T-helper 2 cell treated with Interferon-gamma antibody and Interleukin-4, amounts not matched to agents 5 μg/mL and 100 μg/mL, for 36 hours (primary cell): ENCODE measurements at places on chromosomes 6 and 20.
A peak's percentile ranks its signal among the peaks of the same experiment; 100 is the strongest.

GRCh38 chr6:15622045-15622740 lies 40.6 kb downstream of the DTNBP1 start:
- DNase-seq = no peak

DNA sequence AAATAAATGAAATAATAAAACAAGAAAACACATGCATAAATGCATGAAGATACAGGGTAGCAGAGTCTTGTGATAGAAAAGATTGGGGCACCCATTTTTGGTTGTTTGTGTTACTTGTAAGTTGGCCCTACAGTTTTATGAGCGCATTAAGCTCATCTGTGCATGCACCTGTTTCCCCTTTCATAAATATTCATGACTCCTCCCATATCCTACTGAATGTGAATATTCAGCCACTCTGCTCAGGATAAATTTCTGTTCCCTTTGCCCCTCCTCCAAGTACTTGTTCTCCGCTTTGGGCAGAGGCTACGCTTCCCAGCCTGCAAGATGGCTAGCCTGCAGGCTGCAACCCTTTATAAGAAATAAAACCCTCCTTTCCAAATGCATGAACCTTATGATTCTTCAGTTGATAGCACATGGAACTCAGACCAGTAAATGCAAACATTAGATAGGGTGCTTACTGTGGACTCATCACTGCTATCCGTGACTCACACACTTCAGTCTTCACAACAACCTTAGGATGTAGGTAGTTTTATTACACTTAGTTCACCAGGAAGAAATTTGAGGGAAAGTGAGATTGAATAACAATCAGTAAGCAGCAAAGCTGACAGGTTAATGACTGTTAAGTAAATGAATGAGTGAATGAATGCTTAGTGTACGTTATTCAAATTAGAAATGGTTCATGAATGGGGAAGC lies 15.0 kb downstream of the ALDH8A1 start:
- no peak for DNase-seq

- DNase-seq = no peak
Measured at GRCh38 chr6:138597336-138597735, 98.0 kb upstream of the NHSL1 start.

DNA sequence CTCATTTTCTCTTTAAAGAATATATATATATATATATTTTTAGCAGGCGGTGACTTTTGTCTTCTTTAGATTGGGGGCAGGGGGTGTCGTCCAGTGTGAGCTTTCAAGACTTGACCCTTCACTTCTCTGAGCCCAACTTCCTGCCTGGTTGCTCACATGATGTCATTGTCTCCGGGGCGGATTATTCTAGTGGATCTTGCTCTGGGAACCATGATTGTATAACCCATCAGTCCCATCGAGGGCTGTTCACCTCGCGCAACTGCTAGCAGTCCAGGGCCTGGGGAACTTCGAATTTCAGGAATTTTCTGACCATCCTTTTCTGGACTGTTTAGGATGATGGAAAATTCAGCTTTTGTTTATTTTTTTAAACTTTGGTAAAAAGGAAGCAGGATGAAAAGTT lies 1.0 kb downstream of the IGF2R start:
- peak; percentile 38 for DNase-seq

DNA sequence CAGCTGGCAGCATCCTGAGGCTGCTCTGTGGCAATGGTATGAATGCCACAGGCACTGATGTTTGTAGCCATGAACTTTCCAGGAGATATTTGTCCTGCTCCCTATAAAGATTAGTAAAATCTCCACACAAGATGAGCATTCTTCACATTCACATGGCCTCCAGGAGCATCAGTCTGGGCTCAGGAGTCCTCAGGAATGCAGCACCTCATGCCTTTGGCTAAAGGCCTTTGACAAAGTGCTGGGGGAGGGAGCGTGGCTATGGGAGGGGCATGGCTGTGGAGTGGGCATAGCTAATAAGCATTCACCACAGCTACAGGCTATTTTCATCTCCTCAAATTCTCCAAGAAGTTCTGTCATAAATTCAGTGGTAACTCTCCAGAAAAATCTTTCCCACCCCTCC lies 90.5 kb upstream of the LY86 start:
- DNase-seq = no peak

GRCh38 chr20:62523473-62524203 lies 47.8 kb upstream of the GATA5 start:
- peak; percentile 83 for DNase-seq

GRCh38 chr6:99602520-99603420 lies 3.9 kb upstream of the PRDM13 start:
- DNase-seq = no peak

GRCh38 chr20:3227936-3228749 lies 10.8 kb downstream of the SLC4A11 start:
- no peak for DNase-seq

- DNase-seq = no peak
Measured at GRCh38 chr6:74368746-74369145, 672.7 kb downstream of the CD109 start.

GRCh38 chr6:30768634-30769087 lies 24.3 kb upstream of the IER3 start:
- no peak for DNase-seq

DNA sequence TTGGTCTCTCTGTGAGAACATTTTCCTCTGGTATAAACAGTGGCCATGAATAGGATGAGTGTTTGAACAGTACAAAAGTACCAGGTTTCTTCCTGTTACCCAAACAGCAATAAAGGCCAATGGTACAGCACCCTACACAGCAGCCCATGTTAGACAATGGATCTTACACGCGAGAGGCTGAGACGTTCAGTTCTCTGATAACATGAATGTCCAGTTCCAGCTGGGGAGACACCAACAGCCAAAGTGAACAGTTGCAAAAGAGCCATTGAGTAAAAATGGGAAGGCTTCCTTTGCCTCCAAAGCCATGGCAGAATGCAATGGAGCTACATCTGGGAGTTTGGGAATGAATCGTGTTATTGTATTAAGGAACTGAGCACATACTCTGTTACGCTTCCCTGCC lies 246.8 kb upstream of the SGK1 start:
- no peak for DNase-seq

- no peak for DNase-seq
Measured at GRCh38 chr20:37777012-37777950, 83.5 kb downstream of the CTNNBL1 start.

GRCh38 chr6:149173222-149173621 lies 144.3 kb upstream of the TAB2 start:
- DNase-seq = no peak

DNA sequence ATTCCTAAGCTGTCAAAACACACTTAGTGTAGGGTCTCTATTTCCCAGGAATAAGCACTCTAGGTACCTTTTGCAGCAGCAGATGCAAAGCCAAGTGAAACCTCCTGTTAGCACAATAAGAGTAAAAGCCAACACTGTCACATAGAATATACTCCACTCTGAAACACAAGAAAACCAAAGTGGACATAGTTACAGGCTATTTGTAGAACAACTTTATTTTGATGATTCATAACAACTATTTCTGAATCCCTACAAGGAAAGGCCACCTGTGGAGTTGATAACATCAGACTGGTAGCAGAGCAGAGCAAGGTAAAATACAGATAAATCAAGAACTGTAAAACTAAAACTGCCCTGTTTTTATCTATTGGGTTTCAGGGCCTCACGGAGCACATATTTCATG lies 59.7 kb downstream of the ALDH5A1 start:
- DNase-seq = no peak
